ENCODE measurements at places on chromosomes 3 and 15.

- no peak for DNase-seq
Measured at GRCh38 chr3:25266677-25267076, 161.4 kb upstream of the RARB start.

DNA sequence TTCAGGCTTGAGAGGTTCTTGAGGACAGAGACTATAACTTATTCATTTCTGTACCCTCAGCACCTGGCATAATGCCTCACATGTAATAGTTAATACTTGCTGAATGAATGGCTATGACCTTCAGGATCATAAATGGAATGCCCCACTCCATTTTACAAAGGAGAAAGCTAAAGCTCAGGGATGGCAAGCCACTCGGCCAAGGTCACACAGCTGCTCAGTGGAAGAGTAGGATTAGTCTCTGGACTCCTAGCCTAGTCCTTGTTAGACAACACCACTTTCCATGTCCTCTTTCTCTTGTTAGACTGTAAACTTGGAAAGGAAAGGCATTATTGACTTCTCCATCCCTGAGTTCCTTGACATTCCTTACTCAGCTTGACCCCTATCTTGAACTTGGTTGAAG, 3.2 kb upstream of the ALPK3 start:
- no peak for DNase-seq

DNA sequence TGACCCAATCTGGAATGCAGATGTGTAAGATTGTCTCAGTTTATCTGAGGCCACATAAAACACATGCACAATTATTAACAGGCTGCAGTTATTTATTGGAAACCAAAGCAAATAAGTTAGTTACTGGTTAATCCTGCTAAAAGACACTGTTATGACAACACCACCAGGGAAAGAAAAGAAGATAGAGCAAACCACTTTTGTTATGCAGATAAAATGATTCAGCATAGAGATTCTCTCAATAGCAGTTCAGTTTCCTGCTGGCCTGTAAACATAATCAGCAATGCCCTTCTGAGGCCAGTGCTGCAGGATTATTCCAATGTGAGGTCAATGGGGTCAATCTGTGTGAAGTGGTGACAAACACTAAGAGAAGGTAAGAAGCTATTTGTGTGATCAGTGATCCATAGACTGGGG, 244.4 kb downstream of the ZBTB20 start:
- no peak for DNase-seq

- no peak for DNase-seq
Measured at GRCh38 chr3:188720636-188721035, 451.1 kb upstream of the TPRG1 start.

DNA sequence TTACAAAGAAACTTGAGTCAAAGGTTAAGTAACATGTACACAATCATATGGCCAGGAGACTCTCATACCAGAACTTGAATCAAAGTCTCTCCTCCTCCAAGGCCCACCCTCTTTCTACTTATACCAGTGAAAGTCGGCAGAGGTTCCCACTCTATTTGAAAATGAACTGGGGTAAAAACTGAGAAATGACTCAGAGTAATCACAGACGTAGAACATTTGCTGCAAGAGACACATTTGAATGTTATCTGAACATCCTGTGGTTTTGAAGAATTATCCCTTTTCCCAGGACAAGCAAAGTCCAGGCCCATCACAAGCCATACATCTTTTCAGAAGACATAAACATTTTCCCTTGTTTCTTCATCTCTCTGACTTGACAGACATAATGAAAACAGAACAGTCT, 55.8 kb downstream of the SHOX2 start:
- DNase-seq, result no peak

DNA sequence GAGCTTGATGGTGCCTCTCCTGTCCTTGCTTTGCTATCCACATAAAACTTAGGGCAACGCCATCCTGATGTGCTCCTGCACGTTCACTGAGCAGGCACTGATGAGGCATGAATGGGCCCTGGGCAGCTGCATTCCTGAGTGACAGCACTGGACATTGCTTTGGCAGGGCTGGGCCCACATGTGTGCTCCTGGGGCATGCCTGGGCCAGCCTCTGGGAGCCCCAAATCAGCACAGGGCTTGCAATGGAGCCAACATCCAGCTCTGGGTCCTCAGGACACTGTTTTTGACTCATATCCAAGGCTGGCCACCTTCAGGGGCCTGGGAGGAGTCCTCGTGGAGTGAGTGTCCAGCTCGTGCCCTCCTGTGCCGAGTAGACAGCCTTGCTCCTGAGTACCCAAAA, 5.9 kb upstream of the TKT start:
- DNase-seq, result no peak

- no peak for DNase-seq
Measured at GRCh38 chr3:149385617-149386298, 8.3 kb upstream of the TM4SF1 start.

- DNase-seq, result no peak
Measured at GRCh38 chr3:139121513-139122220, 77.0 kb upstream of the PRR23C start.

GRCh38 chr3:171317171-171317570, 143.0 kb downstream of the TNIK start:
- DNase-seq, result no peak

GRCh38 chr15:53378096-53378800, 381.2 kb downstream of the WDR72 start:
- DNase-seq, result no peak

DNA sequence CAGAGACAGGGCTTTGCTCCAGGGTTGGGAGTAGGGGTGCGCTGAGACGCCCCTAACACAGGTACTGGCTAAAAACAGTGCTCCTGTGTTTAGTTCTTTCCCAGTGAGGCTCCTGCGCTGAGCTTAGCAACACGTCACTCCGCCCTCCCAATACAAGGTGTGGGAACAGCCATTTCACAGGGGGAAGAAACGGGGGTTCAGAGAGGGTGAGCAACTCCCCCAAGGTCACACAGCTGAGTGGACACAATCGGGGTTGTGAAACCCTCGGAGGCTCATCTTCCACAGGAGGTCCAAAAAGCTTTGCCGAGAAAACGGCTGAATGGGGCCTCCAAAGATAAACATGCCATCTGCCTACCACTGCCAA, 628 bp downstream of the PRRT3 start:
- no peak for DNase-seq

DNA sequence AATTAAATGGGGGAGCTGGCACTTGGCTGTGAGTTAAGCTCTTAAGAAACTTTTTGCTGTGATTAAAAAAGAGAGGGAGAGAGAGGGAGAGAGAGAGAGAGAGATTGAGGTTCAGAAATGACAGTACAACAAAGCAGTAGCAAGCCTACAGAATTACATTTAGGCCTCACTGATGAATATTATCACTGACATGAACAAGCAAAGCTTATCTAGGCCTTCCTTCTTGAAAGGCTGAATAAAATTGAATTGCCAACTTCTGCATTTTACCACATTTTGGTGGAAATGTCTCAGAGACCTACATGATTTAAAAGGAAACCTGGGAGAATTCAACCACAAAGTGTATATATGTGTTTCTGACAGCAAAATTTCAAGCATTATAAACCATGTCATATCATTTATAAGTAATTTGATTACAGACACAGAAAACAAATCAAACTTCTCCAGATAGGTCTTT, 530.8 kb downstream of the SOX2 start:
- no peak for DNase-seq

GRCh38 chr3:100103558-100104441, 10.5 kb downstream of the FILIP1L start:
- DNase-seq, result no peak

DNA sequence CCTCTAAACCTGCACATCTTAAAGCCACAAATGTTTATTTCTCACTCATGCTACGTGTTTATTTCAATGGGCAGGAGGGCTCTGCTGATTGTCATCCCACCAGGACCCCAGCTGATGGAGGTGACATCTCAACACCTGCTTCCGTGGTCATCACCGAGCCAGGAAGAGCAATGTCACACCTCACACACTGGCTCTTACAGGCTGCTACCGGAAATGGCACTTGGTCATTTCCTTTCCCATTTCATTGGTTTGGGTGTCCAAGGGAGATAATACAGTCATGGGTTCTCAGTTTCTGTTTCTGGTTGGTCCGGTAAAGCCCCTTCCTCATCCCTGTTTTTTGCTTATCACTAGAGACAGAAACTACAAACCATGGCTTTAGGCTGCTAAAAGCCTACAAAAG, 41.9 kb downstream of the ABHD2 start:
- no peak for DNase-seq

DNA sequence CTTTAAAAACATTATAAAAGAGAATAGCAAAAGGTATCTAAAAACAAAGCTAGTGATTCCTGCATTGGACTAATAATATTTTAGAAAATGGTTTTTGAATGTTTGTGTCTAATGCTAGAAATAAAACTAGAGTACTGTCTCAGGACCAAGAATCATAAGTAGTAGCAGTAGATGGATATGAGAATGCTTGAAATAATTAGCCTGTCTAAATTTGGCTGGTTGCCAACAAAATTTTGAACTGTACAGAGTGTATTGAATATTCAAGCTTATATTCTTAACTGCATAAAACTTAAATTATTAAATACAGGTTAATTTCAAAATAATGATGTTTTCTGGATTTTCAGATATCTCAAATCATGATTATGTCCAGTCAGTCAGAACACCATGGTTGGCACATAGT, 14.0 kb downstream of the ABHD5 start:
- no peak for DNase-seq

GRCh38 chr3:171976526-171976925, 62.9 kb upstream of the FNDC3B start:
- no peak for DNase-seq

DNA sequence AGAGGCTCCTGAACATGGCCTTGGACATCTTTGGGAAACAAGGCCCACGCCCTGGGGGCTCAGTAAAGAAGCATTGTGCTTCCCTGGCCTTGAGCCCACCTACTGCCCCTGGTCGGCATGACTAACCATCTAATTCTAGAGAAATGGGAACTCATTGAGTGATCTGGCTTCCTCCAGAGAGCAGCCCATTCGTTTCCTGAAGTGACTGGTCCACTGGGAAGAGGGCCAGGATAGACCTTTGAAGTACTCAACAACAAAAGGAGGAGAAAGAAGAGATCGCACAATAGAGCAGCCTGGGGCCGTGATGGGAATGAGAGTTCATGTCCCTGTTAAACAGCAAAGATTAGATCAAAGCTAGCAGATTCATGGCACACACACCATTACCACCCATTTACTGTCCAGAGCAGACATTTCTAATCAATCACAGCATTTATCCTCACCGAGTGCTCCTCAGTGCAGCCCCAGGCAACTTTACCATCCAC, 514.4 kb upstream of the PROK2 start:
- DNase-seq, result no peak

DNA sequence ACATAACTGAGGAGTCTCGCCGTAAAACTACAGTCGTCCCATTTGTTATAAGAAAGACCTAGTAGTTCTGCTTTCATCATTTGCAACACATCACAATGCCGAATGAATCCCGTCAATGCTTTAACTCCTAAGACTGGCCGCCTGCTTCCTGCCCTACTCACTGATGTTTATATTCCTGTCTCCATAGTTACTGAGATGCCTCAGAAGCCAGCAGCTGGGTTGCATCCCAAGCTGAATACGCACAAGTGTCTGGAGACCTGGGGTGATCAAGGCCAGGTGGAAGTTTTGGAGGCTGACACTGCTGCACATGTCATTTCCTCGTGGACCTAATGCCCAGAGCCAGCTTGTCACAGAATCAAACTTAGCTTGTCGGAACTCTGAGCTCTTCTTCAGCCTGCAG, 95.2 kb upstream of the UBE2E1 start:
- no peak for DNase-seq

DNA sequence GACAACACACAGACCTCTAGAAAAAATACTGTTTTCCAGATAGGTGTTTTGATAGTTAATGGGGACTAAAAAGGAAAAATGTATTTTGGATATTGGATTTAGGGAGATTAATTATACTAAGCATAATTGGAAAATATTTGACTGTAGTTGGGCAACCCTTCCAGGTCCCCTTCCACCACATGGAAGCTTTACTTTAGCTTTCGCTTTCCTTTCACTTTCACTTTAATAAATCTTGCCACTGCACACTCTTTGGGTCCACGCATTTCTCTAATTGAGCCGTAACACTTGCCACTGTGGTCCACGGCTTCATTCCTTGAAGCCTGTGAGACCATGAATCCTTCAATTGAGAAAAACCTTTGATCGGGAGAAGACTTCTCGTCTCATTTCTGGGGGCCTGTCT, 15.5 kb downstream of the GLDN start:
- no peak for DNase-seq

- no peak for DNase-seq
Measured at GRCh38 chr3:73364517-73364916, 260.2 kb downstream of the PDZRN3 start.

DNA sequence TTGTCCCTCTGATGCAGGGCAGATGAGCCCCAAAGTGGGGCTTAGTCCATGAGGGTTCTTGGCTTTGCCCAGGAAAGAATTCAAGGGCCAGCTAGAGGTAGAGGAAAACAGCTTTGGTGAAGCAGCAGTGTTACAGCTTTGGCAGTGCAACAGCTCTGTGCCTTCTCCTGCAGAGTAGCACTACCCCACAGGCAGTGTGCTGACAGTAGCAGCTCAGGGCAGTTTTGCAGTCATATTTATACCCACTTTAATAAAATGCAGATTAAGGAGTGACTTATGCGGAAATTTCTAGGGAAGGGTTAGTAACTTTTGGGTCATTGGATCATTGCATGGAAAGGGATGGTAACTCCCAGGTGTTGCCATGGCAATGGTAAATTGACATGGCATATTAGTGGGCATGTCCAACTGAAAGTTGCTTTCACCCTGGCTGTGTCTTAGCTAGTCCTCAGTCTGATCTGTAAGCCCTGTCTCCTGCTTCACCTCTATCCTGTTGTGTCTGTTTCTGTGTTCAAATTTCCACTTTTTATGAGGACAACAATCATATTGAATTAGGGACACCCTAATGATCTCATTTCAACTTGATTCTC, 241.3 kb upstream of the C2CD4B start:
- no peak for DNase-seq

DNA sequence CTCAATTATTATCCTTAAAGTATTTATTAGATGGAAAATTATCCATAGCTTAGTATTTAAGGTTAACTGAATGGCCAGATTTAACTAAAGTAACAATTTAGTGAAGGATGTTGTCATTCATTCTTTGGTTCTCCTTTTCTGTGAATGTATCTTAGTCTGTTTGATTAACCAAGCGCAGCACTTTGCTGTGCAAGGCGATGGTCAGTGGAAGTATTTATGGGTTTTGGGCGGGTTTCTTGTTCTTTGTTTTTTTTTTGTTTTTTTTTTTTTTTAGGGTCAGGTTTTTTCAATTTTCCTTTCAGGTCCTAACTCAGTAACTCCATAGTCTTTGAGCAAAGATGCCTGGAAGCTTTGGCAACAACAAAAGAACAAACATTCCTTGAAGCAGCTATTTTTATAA, 328.8 kb downstream of the PTPRG start:
- no peak for DNase-seq

GRCh38 chr3:50365080-50365841, 5.9 kb upstream of the TMEM115 start:
- peak; percentile 79 for DNase-seq

DNA sequence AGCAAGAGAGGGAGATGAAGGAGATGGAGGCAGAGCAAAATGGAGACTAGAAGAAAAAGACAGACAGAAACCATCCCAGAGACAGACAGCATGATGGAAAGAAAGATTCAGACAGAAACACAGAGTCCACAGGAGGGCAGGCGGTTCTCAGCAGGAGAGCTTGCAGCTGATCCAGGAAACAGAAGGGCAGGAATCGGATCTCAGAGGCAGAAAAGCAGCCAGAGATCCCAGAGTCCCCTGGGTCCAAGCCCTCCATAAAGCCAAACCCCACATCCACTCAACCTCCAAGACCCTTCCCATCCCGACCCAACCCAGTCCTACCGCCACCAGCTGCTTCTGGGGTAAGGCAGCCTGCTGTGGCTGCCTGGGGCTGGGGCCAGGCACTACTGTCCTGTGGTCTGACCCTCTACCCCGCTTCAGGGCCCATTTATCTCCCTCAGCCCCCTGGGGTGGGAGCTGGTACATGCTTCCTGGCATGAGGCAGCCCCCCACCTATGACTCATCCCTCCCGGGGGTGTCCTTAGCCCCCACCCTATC, at the start of gene UCN2:
TSS of gene UCN2 (minus strand) at position 400 of the 537 bp plus-strand sequence. CDS start 657 bp downstream, outside the sequence.
- DNase-seq, result no peak

All from stimulated activated CD8-positive, alpha-beta memory T cell treated with anti-CD3 and anti-CD28 coated beads, Interleukin-15, amount 100 ng/mL, for 24 hours (primary cell).